Activated CD4-positive, alpha-beta T cell treated with anti-CD3 and anti-CD28 coated beads for 36 hours (primary cell): ENCODE measurements at places on chromosomes 5 and 9. TPM values are rescaled to one million over a fixed set of nuclear protein-coding genes. Genes with fewer than 3 reads are reported as not detected.

Gene CDH6
- total RNA-seq, result not detected

Gene SPATA31C1
- total RNA-seq, result not detected

Gene CDX1
- not detected for total RNA-seq

Gene DRD1
- not detected for total RNA-seq

Gene PCA3
- total RNA-seq, result not detected

Gene PTGES
- 0.09 TPM for total RNA-seq

Gene PAEP
- not detected for total RNA-seq

Gene ZDHHC12
- 49.5 TPM for total RNA-seq

Gene URM1
- 56.1 TPM for total RNA-seq

Gene STK10
- 144 TPM for total RNA-seq

DNA sequence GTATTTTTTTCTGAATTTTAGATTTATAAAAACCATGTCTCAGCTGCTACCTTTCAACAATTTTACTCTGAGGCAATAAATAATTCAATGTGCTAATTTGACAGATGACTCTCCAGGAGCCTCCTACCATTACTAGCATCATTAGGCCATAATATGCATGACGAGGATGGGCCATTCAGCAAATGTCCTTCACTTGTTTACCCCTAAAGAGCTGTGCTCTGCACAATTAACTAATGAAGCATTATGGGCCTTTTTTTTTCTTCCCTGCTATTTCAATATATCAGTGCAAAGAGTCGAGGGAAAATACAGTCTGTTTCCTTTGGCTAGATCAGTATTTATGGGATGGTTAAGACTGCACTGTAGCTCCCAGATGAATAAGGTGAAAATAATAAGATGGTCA is 627.2 kb downstream of the ISL1 start:
- no peak overlapping the region for H3K27ac ChIP-seq
- H3K4me1 ChIP-seq, result no peaks in the 10 kb centered on the region
- no peak for DNase-seq

DNA sequence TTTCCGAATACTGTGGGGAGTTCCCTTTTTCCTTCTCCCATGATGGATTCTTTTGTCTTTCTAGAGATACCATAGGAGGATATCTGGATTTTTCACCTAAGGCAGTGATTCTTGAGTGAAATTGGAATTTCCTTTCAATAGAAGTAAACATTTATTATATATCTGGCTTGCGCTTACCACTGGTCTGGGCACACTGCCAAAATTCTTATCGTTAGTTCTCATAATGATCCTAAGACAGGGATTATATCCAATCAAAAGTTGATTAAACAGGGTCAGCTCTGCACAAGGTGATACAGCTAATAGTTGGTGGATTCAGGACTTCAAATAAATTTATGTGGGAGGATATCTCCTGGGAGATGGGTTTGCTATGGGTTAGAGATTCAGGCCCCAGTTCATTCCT is 9.6 kb downstream of the TLE4 start:
- peak overlapping the region; percentile 60 for H3K4me3 ChIP-seq
- H3K27ac ChIP-seq, result peak overlapping the region; percentile 70
- peaks cover 13% of the 10 kb centered on the region for H3K36me3 ChIP-seq
- peaks cover 84% of the 10 kb centered on the region for H3K4me1 ChIP-seq

DNA sequence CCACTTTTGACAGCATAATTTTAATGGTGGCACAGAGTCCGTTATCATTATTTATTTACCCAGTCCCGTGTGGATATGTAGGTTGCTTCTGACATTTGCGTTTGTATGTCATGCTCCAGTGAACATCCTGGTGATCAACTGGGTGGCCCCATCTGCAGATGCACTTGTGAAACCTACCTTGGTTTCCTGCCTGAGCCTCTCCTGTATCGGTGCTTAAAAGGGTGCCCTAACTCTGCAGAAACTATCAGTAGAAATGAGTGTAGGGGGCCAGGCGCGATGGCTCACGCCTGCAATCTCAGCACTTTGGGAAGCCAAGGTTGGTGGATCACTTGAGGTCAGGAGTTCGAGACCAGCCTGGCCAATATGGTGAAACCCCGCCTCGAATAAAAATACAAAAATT is 92.1 kb upstream of the IER5L start:
- peak; percentile 76 for DNase-seq
- H3K27me3 ChIP-seq, result no peaks in the 10 kb centered on the region
- H3K4me1 ChIP-seq, result peaks cover 25% of the 10 kb centered on the region
- no peak overlapping the region for H3K27ac ChIP-seq
- H3K36me3 ChIP-seq, result no peaks in the 10 kb centered on the region
- no peak overlapping the region for H3K4me3 ChIP-seq

DNA sequence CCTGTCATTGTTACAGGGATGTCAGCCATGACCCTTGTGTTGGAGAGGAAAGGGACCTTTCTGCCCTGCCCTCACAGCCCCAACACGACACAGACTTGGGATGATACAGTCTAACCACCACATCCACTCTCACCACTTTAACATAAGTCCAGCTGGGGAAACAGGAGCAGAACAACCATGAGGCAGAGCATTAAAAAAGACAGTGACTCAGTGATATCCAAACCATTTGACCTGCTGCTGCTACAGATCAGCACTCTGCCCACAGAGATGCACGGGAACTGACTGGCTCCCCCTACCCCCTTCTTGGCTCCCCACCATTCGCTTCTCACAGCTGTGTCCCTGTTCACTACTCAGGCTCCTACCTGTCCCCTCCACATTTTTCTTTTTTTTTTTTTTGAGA is 458.6 kb downstream of the ZNF608 start:
- no peak for DNase-seq
- H3K4me1 ChIP-seq, result no peaks in the 10 kb centered on the region
- no peak overlapping the region for H3K4me3 ChIP-seq
- H3K36me3 ChIP-seq, result no peaks in the 10 kb centered on the region
- no peaks in the 10 kb centered on the region for H3K27me3 ChIP-seq

DNA sequence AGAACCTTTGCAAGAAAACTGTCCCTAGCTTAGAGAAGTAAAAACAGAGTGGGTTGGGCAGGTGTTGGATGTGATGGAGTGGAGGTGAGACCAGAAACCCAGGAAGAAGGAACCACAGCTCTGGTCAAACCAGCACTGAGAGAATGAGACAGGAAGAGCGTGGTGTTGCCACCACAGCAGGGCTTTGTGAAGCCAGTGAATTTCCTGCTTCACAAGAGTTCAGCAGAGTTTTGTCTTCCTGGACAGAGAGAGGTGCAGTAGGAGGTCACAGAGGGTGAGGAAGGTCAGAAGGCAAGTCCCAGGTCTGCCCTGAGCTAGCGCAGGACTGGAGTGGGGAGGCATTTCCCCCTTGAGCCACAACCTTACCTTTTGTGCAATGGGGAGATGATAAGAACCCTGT is 2306.2 kb upstream of the ACO1 start:
- H3K4me3 ChIP-seq, result no peak overlapping the region
- H3K4me1 ChIP-seq, result peaks cover 19% of the 10 kb centered on the region
- H3K27me3 ChIP-seq, result peaks cover 5% of the 10 kb centered on the region
- no peak overlapping the region for H3K27ac ChIP-seq
- no peak for DNase-seq

GRCh38 chr5:138724470-138725146 is 28.6 kb upstream of the CTNNA1 start:
- no peak overlapping the region for H3K27ac ChIP-seq
- H3K36me3 ChIP-seq, result no peaks in the 10 kb centered on the region
- peaks cover 26% of the 10 kb centered on the region for H3K27me3 ChIP-seq

DNA sequence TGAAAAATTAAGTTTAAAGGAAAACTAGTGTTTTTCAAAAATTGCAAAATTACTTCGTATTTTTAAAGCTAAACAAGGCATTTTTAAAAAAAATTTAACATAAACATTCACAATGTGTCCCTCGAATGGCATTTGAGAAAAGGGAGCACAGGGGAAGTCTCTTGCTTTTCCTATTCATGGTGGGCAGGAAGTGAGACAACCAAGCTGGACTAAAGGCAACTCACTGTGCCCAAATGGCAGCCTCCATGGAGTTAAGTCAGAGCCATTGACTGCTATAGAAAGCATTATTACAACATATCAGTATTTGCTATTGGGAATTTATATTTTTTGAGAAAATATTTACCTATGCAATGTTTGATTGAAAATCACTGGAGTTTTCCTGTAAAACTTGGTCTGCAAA is 8.3 kb downstream of the HNRNPH1 start:
- H3K36me3 ChIP-seq, result peaks cover 87% of the 10 kb centered on the region
- DNase-seq, result no peak
- H3K27me3 ChIP-seq, result no peaks in the 10 kb centered on the region
- no peak overlapping the region for H3K27ac ChIP-seq

DNA sequence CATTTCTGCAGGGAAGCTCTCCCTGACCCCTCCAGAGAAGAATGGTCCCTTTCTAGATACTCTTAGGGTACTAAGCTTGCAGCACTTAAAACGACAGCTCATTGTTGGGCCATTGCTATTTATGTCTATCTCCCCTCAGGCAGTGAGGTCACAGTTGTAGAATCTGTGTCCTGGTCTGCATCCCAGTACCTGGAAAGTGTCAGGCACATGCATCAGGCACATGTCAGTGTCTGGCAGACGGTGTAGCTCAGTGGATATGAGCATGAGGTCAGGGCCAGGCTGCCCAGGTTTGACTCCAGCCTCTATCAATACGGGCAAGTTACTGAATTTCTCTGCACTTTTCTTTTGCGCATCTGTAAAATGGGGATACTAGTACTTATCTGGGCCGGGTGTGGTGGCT is 22.2 kb upstream of the EEIG1 start:
- no peak for DNase-seq
- H3K27me3 ChIP-seq, result no peaks in the 10 kb centered on the region

GRCh38 chr5:171776770-171777759 is 8.6 kb upstream of the SMIM23 start:
- H3K27me3 ChIP-seq, result peaks cover 13% of the 10 kb centered on the region
- H3K36me3 ChIP-seq, result no peaks in the 10 kb centered on the region
- no peaks in the 10 kb centered on the region for H3K4me1 ChIP-seq
- no peak overlapping the region for H3K4me3 ChIP-seq

DNA sequence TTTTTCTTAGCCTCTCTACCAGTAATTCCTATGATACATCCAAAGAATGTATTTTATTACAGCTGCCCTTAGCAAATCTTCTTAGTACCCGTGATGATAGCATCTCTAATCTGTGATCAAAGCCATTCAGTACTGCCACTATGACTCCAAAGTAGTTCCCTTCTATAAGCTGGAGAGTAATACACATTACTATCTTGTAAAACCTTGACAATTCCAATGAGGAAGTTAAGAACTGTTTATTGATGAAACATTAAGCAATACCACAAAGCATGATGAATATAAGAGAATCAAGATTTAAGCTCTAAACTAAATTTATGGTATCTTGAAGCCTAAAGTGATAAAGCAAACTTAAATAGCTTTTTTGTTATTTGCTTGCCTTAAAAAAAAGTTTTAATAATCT is 86.1 kb downstream of the SMIM23 start:
- DNase-seq, result no peak
- H3K27me3 ChIP-seq, result no peaks in the 10 kb centered on the region
- peaks cover 2% of the 10 kb centered on the region for H3K4me1 ChIP-seq
- H3K27ac ChIP-seq, result no peak overlapping the region
- H3K4me3 ChIP-seq, result no peak overlapping the region

DNA sequence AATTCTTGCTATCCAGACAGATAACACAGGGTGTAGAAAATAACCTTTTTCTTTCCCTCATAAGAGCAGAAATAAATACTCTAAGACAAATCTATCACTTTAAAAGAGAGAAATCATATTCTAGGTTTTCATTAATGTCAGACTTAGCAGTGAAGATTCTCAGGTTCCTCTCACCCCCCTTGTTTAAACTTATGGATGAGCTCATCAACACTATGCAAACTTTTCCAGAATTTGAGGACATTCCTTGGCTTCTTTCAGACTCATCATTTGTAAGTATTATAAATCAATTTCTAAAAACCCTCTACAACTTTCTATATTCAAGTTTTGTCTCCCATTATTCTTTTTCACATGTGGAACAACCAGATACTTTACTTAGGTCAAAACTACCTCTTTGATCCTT is 374.9 kb upstream of the TRPC7 start:
- no peaks in the 10 kb centered on the region for H3K36me3 ChIP-seq
- H3K4me1 ChIP-seq, result no peaks in the 10 kb centered on the region
- H3K27ac ChIP-seq, result no peak overlapping the region
- DNase-seq, result no peak
- no peak overlapping the region for H3K4me3 ChIP-seq

- no peak overlapping the region for H3K4me3 ChIP-seq
- peak overlapping the region; percentile 87 for H3K27ac ChIP-seq
- no peaks in the 10 kb centered on the region for H3K27me3 ChIP-seq
- DNase-seq, result no peak
These were observed 44.5 kb downstream of the SEMA4D start for GRCh38 chr9:89453452-89453851.

- no peak overlapping the region for H3K4me3 ChIP-seq
- peak; percentile 80 for DNase-seq
- H3K36me3 ChIP-seq, result no peaks in the 10 kb centered on the region
- no peaks in the 10 kb centered on the region for H3K4me1 ChIP-seq
- no peak overlapping the region for H3K27ac ChIP-seq
These were observed 59.4 kb upstream of the RAPGEF1 start for GRCh38 chr9:131799177-131799823.

DNA sequence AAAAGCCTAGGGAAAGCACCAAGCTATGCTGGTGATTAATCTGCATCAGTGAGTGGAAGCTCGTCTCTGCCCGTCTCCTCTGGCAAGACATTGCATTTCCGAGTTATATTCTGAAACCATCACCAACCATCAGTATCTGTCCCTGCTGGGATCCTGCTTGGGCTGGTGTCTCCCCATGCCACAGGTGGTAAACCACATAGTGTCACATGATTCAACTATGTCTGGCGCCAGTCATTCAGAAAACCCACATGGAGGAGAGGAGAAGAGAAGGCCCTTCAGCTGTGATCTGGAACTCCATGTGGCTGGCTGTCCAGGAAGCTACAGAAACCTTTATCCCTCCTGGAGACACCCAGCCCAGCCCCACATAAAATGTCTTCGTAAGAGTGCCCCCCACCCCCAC is 4.8 kb downstream of the IL9 start:
- H3K36me3 ChIP-seq, result no peaks in the 10 kb centered on the region
- DNase-seq, result peak; percentile 81
- H3K27me3 ChIP-seq, result peaks cover 43% of the 10 kb centered on the region

DNA sequence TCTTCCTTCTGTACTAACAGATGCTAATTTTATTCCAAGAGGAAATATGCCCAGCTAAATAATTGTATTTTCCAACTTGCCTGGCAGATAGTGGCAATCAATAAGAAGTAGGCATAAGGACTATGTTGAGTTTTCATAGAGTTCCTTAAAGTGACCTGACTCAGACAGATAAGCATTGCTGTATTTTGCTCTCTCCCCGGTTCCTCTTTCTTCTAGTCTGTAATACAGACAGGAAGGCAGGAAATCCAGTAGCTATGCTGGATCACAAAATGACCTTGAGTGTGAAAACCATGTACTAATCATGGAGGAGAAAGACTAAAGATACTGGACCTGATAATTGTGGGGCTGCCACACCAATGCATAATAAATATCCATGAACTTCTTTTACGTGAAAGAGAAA is 701.7 kb downstream of the CETN3 start:
- no peaks in the 10 kb centered on the region for H3K27me3 ChIP-seq
- no peaks in the 10 kb centered on the region for H3K4me1 ChIP-seq
